HAP-1 (cell line): ENCODE measurements at places on chromosomes 7 and 10.

DNA sequence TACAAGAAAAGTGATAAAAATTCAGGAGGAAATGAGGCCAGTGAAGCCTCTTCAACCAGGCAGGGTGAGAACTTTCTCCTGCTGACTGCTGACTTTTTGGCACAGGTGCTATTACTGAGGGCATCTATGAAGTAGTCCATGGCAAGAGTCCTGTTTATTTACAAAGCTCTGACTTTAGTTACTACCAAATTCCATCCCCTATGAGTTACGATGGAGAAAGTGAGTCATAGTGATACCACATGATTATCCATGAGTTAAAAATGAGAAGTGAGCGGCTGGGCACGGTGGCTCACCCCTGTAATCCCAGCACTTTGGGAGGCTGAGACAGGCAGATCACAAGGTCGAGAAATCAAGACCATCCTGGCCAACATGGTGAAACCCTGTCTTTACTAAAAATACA is 19.9 kb downstream of the CCDC3 start:
- DNase-seq: no peak

DNA sequence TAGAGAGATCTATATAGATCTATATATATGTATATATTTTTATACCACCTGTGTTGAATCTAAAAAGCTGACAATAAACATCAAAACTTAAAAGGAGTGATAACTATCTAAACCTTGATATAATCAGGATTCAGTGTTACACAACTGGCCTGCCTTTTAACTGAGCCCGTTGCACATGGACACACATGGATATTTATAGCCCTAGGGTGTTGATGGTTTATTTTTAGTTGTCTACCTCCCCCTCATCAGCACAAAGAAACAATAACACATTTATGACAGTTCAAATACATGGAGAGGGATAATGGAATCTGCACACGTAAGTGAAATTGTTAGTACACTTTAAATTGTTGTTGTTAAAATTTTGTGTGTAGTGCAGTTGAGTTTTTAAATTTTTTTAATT is 336.9 kb downstream of the ZNF248 start:
- no peak for DNase-seq

DNA sequence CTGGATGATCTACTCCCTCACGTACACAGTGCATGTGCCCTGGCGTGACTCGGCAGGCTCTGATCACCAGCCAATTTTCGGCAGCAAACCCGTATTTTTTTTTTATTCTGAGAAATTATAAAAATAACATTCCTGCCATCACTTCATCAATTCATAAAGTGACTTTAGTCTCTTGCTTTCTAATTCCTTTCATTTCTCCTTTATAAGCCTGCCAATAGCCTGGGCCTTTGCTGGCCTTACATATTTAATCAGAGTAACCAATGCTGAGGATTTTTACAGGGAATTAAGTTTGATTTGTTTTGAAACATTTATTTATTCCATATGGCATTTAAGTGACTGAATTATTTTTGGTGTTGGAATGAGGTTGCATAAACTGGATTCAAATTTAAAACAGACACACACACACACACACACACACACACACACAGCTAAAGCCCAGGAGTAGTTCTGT is 140.8 kb downstream of the ETV1 start:
- no peak for DNase-seq

DNA sequence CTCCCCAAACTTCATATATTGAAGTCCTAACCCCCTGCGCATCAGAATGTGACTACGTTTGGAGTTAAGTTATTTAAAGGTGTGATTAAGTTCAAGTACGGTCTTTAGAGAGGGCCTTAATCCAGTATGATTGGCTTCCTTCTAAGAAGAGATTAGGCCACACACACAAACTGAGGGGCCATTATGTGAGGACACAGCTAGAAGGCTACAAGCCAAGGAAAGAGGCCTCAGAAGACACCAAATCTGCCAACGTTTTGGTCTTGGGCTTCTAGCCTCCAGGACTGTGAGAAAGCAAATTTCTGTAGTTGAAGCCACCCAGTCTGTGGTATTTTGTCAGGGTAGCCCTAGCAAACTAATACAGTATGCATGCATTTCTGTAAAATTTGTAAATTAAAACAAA is 41.7 kb downstream of the REEP3 start:
- no peak for DNase-seq

DNA sequence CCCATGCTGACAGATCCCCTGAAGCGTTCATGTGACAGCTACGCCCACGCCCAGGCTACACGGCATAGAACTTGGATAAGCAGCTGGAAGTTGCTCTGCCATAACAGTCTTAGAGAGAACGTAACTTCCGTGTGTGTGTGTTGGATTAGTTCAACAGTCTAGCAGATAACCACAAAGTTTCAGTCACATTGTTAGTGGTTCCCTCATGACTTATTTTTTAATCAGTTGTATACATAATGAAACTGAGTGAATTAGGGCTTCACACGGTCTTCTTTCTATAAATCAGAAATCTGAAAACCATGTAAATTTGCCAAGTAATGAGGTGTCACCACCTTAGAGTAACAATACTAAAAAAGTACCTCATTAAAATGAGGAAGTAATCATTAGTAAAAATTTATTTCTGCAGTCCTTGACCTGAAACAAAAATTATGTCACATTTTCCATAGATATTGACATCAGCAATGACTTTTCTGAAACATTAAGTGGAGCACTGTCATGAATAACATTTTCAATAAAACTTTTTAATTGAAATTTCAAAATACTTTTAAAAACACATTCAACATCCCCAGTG is 21.7 kb upstream of the MACC1 start:
- DNase-seq: no peak

GRCh38 chr7:1188720-1189294 is 28.8 kb upstream of the ZFAND2A start:
- no peak for DNase-seq

- DNase-seq: peak; percentile 40
Observed at GRCh38 chr7:24820730-24821044, 63.4 kb upstream of the GSDME start.

- DNase-seq: no peak
Observed at GRCh38 chr7:151590071-151590849, 70.6 kb upstream of the RHEB start.

DNA sequence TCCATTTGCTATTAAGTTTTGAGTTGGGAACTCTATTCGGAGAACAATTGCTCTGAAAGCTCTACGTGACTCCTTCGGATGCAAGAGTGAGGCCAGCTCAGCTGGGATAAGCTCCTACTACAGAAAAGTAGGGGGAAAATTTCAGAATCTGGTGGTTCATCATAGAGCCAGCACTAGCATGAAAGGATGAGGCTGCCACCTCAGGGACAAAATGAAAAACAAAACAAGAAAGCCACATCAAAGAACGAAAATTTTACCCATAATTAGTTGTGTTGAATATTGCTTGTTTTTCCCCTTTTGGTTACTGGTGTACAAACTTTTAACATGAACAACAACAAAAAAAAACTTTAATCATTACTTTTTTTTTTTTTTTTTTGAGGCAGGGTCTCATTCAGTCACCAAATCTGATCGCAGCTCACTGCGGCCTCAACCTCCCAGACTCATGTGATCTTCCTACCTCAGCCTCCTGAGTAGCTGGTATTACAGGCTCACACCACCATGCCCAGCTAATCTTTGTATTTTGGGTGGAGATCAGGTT is 39.7 kb upstream of the NFE2L3 start:
- DNase-seq: no peak

DNA sequence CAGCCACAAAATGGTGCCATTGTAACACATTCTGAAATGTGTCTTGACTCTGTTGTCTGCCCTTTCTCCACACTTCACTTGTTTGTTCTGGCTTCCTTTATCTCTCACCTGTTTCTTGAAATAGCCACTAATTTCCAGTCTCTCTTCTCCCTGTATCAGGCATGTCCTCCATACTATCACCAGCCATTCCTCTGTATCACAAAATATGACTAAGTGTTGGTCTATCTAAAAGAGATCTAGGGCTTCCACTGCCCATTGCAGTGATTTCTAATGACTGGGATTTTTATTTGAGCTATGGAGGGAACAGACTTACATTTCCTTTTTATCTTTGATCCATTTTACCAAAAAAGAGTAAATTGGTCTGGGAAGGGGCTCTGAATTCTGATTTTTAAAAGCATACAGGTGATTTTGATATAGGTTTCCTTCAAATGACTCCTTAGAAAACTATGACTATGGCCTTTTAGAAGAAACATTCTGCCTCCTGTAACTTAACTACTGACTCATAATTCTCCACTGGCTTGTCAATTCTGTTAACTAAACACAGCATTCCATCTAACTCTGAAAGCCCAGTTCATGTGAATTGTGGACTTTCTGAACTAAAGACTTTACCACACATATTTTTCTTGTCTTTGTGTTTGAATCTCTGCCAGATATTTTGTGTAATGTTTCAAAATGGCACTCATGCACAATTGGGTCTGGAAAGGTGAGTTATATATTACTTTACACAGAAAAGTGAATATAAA is 1121.4 kb downstream of the XPNPEP1 start:
- DNase-seq: no peak

- DNase-seq: no peak
Observed at GRCh38 chr10:53675177-53675576, 902.6 kb upstream of the MBL2 start.

GRCh38 chr10:90644165-90644564 is 213.7 kb downstream of the HTR7 start:
- no peak for DNase-seq

DNA sequence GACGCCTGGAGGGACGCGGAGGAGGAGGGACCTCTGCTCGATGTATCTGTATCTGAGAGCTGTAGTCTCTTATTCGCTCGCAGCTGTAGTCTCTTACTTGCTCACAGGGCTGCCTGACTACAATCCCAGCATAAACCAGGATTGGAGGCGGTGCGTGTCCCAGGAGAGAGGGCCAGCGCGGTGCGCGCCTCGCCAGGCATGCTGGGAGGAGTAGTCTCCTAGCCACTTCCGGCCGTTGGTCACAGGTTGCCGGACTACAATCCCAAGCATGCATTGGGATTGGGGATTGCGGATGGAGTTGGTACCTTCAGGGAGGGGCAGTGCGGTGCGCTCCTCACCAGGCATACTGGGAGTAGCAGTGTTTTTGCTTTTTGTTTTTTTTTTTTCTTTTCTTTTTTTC is 421.7 kb upstream of the NUPR2 start:
- no peak for DNase-seq

- DNase-seq: no peak
Observed at GRCh38 chr10:90806677-90807076, 51.2 kb downstream of the HTR7 start.

- no peak for DNase-seq
Observed at GRCh38 chr10:20058135-20058534, 241.9 kb downstream of the PLXDC2 start.

- no peak for DNase-seq
Observed at GRCh38 chr10:48429309-48429708, 122.8 kb downstream of the MAPK8 start.

DNA sequence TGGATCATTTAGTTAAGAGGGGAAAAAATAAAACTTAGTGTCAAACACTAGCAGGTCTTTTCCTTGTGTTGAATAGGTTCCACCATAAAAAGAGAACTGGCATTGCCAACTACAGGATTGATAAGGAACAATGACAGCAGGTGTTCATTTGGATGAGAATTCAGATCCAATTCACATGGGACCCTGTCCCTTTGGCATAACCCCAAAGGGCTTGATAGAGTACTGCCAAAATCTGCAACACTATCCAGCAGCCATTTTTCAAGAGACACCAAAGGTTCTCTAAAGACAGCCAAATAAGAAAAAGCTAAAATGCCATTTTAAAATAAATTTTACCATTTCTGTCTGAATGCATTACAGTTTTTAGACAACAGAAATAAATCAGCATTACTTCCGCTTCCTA is 422.3 kb downstream of the DGKB start:
- DNase-seq: no peak

DNA sequence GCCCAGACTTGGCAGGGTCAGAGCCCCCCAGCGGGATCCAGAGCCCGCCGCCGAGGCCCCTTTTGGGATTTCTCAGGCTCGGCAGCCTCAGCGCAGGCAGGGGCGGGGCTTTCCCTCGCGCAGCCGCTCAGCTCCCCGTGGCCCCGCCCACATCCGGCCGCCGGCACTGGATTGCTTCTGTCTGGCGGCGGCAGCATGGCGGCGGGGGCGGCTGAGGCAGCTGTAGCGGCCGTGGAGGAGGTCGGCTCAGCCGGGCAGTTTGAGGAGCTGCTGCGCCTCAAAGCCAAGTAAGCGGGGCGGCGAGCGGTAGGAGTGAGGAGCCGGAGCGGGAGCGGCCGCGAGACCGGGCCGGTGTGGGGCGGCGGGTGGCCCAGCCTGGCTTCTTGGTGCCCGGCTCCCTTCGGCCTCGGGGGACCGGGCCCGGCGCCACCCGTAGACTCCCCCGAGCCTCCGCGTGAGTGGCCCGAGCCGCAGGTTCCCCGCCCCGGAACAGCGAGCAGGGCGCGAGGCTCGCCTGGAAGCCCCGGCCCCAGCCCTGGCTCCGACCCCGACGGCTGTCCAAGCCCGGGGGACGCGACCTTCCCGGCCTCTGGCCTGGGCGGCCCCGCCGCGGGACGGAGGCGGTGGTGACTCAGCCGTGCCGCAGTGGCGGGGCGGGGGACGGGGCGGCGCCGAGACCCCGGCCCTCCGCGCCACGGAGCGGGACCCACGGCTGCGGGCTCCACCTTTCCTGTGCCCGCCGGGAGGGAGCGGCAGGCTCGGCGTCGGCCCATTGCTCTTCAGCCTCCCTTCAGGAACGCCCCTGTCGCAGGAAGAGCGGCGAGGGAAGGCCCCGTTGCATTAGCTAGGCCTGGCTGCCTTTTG is at the start of gene GLRX3:
Gene GLRX3, plus strand, starts transcription at position 166 of the 864 bp plus-strand sequence. Its CDS starts 30 bp downstream, at position 196.
- peak; percentile 73 for DNase-seq

GRCh38 chr7:115649429-115649828 is 381.1 kb downstream of the TFEC start:
- no peak for DNase-seq

DNA sequence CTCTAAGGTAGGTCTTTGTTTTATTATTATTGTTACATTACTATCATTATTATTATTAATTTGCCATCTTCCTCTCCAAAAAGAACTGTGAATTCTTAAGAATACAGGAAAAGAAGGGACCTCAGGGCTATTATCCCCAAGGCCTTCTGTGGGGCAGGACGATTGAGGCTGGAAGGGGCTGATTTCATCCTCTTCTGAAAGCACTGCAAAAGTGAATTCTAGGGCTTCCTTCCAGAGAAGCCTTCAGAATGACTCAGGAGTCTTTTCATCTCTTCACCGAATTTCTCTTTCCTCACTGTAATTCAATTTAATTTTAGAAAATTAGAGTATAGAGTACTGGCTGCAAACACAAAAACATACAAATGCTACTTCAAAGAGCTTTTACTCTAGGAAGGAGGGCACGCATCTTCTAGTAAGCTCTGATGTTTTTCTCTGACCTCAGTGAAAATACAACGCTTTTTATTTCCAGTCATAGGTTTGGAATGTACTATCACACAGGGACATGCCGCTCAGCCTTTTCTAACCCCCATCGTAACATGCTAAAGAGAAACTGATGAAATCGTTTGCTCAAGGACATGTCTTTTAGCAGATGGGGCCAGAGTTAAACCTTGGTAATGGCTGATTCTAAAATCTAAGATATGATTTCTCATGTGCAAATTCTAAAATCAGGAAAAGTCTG is 280.2 kb upstream of the PITRM1 start:
- DNase-seq: no peak

DNA sequence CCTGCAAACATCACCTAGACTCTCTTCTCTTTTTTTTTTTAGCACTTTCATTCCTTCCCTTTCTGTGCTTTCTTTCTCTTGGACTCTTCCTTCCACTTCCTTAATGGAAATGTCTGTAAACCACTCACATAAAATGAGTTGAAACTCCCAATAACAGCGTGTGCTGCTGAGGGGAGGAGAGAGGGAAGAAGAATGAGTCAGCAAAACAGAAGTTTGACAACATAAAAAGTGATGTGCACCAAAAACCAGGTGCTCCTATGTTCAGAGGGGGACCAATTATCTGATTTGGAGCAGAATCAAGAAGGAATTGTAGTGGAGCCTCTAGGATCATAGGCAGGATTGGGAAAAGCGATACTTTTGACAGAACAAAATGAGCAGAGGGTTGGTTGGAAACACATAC is 712.1 kb upstream of the IGFBP3 start:
- no peak for DNase-seq
